ENCODE measurements at places on chromosomes 1 and 21.

DNA sequence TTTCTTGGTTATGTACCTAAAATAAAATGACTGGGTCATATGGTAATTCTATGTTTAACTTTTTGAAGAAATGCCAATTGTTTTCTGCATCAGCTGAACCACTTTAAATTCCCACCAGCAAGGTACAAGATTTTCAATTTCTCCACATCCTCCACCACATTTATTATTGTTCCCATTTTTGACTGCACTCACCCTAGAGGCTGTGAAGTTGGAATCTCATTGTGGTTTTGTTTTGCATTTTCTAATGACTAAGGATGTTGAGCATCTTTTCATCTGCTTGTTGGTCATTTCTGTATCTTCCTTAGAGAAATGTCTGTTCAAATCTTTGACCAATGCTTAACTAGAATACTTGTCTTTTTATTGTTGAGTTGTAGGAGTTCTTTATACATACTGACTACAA, 72.5 kb downstream of the ASTN1 start:
- DNase-seq: no peak

GRCh38 chr1:227723474-227723873, 11.6 kb downstream of the JMJD4 start:
- no peak for DNase-seq

DNA sequence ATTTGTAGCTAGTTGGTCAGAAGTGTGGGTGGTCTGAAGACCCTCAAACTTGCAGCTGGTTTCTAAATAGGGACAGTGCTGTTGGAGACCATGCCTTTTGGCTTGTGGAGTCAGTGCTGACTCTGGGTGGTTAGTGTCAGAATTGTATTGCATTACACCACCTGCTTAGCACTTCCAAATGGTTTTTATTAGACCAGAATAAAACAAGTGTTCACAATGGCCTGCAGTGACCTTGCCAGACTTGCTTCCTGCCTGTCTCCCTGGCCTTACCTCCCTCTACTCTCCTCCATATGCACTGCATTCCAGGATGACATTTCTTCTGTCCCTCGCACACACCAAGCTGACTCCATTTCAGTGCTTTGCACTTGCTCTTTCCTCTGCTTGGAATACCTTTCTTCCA, 72.7 kb upstream of the CNIH3 start:
- DNase-seq: no peak

GRCh38 chr1:206715552-206716158, 30.9 kb downstream of the MAPKAPK2 start:
- no peak for DNase-seq

DNA sequence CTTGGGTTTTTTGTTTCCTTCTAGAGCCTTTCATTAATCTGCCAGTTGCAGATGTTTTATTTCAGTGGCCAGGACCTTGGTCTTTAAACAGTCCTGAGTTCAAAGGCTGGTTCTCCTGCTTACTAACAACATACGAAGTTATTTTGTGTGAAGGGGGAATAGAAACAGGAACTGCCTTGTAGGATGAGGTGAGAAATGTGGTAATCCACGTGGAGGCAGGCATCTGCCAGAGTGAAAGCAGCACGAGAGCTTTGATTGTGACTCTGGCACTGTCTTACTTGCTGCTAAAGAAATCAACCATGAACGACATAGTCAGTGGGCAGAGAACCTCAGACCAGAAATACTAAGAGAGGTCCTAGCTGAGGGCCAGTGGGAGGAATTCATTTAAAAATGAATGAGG, 30.4 kb downstream of the TMEM63A start:
- DNase-seq: no peak

GRCh38 chr1:18333220-18333619, 147.5 kb upstream of the KLHDC7A start:
- DNase-seq: no peak

DNA sequence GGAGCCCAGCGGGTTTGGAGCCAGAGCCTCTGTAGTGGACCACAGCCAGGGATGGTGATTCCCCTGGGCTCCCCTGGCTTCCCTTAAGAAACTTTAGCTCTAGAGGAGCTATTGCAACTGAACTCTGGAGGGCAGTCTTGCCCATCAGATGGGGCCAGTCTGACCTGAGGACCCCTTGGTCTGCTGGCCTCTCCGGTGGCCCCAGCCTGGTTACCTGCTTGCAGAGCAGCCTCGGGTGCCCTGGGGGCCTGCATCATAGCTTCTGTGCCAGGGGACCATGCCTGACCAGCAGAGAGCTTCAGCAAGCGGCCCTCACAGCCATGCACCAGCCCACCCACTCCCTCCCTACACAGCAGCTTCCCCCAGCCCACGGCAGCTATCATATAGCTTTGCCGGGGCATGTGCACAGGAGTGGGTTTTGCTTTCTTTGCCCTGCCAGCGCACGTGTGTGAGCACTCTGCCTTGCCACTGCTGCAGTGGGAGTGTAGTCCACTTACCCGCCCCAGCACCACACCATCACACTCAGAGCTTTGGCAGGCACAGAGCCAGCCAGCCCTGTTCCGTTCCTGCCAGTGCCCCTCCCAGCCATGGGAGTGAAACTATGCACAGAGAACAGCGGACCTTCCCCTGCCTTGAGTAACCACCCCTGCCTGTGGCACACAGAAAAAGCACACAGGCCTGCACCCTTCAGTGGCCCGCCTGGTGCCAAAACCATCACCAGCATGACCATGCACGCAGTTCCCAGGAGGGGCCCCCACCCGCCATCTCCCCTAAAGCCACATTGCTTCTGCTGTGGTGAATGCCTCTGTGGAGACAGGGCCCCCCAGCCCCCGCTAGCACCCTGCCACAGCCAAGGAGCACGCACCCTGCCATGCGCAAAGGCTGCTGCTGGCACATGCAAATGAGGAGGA, 442.9 kb upstream of the NEGR1 start:
- DNase-seq: peak; percentile 41

GRCh38 chr1:229017091-229017490, 253.8 kb upstream of the RAB4A start:
- DNase-seq: no peak

DNA sequence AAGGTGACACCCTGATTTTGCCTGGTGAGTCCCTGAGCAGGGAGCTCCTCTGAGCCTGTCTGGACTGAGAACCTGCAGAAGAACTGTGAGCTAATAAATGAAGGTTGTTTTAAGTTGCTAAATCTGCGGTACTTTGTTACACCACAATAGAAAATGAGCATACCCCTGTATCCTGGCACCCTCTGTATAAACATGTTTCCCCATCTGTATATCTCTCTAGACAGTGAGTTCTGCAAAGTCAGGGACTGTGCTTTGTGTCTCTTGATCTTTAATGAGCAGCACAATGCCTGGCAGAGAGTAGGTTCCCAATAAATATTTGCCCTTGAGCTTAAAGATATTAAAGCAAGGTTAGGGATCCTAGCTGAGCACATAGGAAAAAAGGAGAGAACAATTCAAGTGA, 228.8 kb downstream of the OMA1 start:
- DNase-seq: no peak

DNA sequence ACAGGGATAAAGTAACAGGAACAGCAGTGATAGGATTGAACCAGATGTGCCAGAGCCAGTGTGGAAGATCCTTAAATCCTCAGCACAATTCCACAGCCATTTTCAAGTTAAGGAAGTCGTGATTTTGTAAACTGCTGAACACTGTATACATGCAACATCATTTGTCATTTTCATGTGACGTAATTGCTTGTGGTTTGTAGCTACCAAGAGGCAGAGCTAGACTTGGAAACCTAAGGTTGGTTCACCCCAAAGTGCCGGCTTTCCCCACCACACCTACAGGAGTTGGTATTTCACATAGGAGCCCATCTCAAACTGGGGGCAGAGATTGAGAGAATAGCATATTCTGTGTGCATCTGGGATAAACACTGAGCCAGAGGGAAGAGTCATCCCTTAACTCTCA, 113.9 kb downstream of the CAPN8 start:
- DNase-seq: no peak

DNA sequence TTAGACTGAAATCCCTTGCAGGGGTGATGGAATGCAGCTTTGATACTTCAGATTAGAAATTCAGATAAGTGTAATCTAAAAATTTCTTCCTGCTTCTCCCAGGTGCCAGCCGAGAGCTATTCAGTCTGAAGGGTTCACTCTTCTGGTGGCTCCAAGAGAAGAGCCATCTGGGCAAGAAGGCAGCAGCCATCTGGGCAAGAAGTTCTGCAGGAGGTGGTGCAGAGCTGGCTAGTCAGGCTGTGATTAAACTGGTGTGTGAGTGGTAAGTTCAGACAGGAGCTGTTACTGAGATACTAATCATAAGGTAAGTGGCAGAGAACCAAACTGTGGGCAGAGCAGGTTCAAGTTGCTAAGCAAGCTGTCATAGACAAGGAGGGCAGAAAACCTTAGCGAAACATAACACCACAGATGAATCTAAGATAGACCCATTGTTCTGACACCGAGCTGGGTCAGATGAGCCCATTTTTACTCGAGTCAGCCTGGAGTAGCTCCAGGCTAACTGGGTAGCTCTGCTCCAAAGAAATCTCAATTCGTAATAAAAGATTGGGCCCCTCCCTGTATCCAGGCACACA, 14.4 kb upstream of the TP53BP2 start:
- DNase-seq: no peak

DNA sequence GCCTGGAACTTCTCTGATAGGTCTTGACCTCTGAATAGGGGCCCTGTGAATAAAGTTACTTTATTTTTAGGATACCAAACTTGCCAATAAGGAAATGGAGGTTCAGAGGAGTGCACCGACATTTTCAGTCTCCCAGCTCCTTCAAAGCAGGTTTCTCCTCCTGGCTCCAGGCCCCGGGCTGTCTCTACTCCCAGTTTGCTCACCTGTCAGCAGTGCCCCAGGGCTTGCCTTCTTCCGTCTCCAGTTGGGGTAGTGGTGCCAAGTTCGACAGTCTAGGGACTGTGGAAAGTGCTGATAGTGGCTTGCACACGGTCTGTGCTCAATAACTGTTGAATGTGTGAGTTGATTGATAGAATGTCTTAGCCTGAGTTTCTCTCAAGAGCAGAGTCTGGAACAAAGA, 149.2 kb downstream of the ACTL8 start:
- DNase-seq: no peak

DNA sequence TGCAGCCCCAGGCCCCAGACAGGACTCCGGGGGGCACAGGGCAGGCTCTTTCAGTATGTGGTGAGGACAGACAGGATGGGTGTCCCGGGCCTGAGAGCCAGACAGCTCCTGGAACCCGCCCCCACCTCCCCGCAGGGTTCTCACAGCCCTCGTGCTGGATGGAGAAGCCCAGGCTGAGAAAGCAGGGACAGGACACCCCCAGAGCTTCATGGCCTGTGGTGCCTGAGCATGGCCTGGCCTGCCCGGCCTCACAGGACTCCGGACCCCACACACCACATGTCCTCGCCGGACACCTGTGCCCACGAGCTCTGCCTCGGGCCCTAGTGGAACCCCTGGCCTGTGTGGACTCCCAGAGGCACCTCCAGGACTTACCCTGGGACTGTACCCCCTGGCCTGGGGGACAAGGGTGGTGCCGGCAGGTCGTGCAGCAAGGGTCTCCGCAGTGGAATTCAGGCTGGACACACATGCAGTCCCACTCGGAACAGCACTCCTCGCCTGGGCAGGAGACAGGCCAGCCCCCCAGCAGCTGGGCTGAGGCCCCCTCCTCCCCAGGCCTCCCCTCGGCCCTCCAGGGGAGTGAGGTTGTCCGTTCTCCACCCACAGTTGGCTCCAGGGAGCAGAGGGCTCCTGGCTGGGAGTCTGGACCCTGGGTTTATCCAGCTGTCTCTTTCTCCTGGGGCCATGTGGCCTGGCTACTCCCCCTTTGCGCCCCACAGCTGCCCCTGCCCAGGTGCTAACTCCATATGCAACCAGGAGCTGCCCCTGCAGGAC, 1.2 kb downstream of the TNFRSF18 start:
- DNase-seq: no peak

DNA sequence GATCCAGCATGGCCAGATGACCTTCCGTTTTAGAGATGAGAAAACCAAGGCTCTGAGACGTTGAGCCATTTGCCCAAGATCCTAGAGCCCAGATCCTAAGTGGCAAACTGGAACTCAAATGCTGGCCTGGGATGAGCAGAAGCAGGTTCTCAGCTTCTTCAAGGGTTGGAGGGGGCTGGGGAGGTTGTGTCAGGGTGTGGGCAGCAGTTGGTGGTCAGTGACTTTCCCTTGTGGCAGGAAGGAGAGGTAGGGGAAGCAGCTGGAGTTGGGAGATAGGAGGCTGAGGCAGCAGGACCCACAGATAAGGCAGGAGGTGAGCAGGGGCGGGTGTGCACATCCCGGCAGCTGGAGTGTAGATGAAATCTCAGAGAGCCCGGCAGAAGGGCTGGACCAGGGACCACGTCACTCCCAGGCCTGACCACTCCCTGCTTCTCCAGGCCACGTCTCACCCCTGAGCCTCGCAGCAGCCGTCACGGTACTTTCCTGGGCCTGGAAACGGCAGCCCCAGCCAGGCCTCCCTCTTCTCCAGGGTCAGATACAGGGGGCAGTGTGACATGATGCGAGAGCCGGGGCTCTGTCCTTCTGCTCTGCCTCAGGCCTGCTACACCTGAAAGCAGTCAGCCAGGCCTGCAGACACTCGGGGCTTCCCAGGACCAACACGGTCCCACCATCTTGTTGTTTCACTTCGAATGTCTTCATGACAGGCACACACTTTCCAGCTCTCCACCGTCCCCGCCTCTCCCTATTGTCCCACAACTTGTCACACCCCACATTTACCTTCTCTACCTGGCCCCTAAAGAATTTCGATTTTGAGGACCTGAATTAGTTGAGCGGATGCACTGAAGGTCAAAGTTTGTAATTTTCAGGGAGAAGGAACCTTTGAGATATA, 11.5 kb upstream of the LAPTM5 start:
- no peak for DNase-seq

GRCh38 chr1:222084996-222085395, 343.1 kb upstream of the DUSP10 start:
- no peak for DNase-seq

- DNase-seq: no peak
These were observed 8.1 kb upstream of the LBR start for GRCh38 chr1:225435957-225436392.

All from iPS-NIHi11 (cell line).